ENCODE measurements at places on chromosomes 2 and 18.

DNA sequence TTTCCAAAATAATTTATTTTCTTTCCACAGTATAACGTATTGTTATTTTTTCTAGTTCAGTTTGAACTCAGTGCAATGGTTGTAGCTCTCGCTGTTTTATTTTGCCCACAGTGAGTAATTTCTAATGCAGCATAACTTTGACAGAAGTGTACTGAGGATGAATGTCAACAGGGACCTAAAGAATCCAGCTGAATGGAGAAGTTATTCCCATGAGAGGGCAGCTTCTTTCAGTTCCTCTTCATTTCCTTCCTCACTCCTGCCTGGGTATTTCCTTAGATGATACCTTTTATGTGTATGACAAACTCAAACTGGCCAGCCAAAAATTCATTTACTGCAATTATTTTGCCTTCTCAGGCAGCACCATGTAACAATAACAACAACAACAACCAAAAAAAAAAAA is 1223.1 kb upstream of the ZEB2 start:
- no peak for DNase-seq

- no peak for DNase-seq
These were observed 77.5 kb upstream of the PAPOLG start for GRCh38 chr2:60678551-60678950.

- peak; percentile 8 for DNase-seq
These were observed 5.7 kb downstream of the GPR35 start for GRCh38 chr2:240630771-240631547.

DNA sequence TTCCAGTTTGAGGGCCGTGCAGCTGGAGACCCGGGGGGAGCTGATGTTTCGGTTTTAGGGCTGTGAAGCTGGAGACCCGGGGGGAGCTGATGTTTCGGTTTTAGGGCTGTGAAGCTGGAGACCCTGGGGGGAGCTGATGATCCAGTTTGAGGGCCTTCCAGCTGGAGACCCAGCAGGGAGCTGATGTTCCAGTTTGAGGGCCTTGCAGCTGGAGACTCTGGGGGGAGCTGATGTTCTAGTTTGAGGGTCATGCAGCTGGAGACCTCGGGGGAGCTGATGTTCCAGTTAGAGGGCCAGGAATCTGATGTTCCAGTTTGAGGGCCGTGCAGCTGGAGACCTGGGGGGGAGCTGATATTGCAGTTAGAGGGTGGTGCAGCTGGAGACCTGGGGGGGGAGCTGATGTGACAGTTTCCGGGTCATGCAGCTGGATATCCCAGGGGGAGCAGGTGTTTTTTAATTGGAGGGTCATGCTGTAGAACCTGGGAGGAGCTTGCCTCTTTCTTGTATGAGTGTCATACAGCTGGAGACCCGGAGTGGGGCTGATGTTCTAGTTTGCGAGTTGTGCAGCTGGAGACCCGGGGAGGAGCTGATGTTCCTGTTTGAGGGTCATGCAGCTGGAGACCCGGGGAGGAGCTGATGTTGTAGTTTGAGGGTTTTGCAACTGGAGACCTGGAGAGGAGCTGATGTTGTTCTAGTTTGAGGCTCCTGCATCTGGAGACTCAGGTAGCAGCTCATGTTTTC is 153.2 kb downstream of the RTP5 start:
- no peak for DNase-seq

GRCh38 chr2:25409468-25409867 is 67.7 kb upstream of the DNMT3A start:
- DNase-seq = no peak

- DNase-seq = no peak
These were observed 11.8 kb upstream of the GPR17 start for GRCh38 chr2:127634066-127634617.

All from left hindlimb (tissue), 1 donor.